ENCODE measurements at places on chromosomes 1 and 21. TPM values are rescaled to one million over a fixed set of nuclear protein-coding genes. Genes with fewer than 3 reads are reported as not detected.

DNA sequence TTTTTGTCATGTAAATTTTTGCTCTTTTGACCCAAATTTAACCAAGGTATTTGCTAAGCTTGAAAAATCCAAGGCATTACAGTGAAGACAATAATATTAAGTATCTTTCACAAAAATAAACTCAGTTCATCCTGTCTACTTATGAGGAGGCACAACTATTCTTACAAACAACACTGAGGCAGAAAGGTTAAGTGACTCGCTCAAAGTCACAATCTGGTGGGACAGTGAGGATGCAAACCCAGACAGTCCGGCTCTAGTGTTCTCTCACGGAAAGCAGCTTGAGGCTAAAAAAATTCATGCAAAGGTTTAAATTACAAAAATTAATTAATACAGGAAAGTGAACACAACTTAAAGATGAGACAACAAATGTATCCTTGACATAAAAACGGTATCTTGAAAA is 125.3 kb downstream of the SIPA1L2 start:
- H3K4me3 ChIP-seq: no peak overlapping the region
- H3K27ac ChIP-seq: no peak overlapping the region
- no peak for DNase-seq
- no peaks in the 10 kb centered on the region for H3K36me3 ChIP-seq
- no peaks in the 10 kb centered on the region for H3K27me3 ChIP-seq

The PLA2G2C gene
- not detected for polyA plus RNA-seq

The COL16A1 gene
- 16.5 TPM for polyA plus RNA-seq

DNA sequence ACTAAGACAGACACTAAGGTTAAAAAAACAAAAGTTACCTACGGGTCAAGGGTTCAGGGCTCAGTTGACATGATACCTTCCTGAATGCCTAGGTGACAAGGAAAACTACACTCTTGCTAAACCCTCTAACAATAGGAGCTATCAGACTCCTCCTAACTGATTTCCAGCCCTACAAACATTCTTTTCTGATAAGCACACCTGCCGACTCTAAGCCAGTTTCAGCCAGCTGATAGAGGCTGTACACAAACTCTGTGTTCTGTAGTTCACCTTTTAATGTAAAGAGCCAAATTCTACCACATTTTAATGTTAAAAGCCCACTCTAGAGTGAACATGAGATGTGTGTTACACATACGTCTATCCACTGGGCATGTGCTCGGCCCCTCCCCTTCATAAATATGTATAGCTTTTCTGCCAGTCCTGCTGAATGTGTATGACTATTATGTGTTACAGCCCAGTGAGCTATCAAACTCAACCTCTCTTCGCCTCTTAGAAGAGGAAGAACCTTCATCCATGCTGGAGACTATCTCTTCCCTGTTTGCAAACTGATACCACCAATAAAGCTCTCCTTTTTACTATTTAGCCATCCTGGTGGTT is 40.0 kb upstream of the FAM163A start:
- peak; percentile 38 for DNase-seq
- H3K27ac ChIP-seq: no peak overlapping the region
- H3K36me3 ChIP-seq: no peaks in the 10 kb centered on the region
- no peaks in the 10 kb centered on the region for H3K4me1 ChIP-seq
- H3K27me3 ChIP-seq: peaks cover 3% of the 10 kb centered on the region

GRCh38 chr1:210098356-210098755 is 134.2 kb upstream of the SERTAD4 start:
- no peak overlapping the region for H3K4me3 ChIP-seq
- H3K27ac ChIP-seq: no peak overlapping the region
- no peaks in the 10 kb centered on the region for H3K36me3 ChIP-seq
- no peak for DNase-seq

DNA sequence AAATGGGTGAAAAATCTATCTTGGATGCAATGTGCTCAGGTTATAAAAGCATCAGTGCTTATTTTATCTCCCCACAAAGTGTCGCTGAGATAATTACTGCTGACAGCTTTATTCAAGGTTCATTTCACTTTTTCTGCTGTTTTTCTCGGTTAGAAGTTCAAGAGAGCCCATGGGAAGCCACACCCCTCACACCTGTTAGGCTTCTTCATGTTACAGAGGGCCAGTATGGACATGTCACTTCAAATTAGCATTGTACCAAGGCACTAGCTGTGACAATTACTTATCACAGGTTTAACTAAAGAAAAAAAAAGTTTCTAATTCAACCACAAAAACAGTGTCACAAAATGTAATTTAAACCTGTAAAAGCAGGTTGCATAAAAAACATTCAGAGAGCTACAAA is 187.3 kb upstream of the DMRTA2 start:
- no peaks in the 10 kb centered on the region for H3K36me3 ChIP-seq
- no peaks in the 10 kb centered on the region for H3K4me1 ChIP-seq
- H3K4me3 ChIP-seq: no peak overlapping the region
- no peak for DNase-seq

DNA sequence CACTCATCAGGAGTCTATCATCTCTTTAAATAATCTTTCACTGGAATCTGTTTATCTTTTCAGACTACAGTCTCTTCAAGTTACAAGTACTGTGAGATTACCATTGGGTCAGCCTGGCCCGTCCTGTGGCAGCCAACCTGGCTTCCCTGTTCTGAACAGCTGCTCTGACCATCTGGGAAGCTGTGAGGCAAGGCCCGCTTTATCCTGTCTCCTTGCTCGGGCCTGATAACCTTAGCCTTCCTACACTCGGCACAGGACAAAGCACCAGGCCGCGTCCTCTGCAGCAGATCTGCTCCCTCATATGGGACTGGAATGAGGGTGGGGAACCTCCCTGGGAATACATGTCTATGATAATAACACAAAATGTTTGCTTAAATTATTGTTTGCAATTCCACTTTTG is 113.3 kb downstream of the PTPN14 start:
- no peak overlapping the region for H3K27ac ChIP-seq
- H3K4me1 ChIP-seq: peaks cover 4% of the 10 kb centered on the region
- H3K4me3 ChIP-seq: no peak overlapping the region
- no peaks in the 10 kb centered on the region for H3K36me3 ChIP-seq
- H3K27me3 ChIP-seq: no peaks in the 10 kb centered on the region
- DNase-seq: no peak

Measured in lung (tissue), 17 donors.